ENCODE measurements at places on chromosomes 4 and X.

DNA sequence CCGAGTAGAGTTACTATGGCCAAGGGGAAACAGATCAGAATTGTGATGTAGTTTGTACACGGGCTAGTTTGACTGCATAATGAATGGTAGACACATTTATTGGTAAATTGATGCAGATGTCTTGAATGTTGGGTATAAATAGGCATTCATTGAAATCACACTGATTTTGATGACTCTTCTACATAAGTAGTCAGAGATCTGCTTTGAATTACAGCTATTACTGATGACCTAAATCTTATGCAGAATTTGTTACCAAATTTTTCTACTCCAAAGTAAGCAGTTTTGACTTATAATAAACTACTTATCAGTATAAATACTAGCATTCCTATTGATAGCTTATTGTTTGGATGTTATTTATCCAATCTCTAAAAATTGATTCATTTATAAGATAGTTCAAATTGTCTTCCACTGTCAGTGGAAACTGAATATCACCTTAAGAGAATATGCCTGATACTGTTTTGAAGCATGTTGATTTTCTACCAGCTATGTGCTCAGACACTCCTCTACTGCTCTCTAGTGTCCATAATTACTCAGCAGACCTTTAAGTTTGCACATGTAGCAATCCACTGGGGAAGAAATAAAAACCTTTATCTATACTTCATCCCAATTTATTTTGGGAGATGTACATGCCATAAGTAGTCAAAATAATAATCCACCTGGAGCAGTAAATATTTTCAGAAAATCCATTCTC, 120.3 kb downstream of the RASL11B start:
- no peak for DNase-seq

DNA sequence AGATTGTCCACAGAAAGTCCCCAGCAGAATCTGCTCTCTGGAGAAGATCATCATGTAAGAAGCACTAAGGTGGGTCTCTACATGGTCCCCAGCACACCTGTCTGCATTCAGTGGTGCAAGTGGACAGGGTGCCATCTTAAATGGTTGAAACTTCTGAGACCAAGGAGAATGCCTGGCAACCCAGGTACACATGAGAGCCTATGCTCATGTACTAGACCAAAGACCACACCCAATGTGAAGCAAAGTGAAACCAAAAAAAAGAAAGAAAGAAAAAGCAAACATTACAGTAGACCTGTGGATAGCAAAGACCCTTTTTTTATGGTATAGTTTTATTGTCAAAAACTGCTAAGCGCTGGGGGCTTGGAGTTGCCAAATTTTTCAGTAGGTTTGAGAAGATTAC, 15.0 kb downstream of the CD40LG start:
- DNase-seq = no peak

- no peak for DNase-seq
Measured at GRCh38 chr4:15262396-15262795, 165.4 kb upstream of the C1QTNF7 start.

DNA sequence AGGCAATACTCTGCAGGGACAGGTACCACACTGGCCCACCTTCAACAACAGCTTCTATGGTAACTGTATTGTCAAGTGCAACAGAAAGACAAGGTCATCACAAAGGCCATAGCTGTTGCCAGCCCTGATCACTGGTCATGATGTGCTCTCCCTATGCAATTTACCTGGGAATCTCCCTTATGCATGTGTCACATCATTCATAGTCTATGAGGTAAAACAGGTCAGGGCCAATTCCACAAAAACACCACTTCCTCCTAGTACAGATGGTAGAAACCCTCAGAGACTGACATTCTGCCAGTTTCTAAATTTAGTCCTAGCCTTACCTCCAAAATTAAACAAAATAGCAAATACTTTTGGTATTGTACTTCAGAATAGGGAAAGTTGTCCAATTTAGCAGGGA, 132.8 kb downstream of the MGST2 start:
- no peak for DNase-seq

DNA sequence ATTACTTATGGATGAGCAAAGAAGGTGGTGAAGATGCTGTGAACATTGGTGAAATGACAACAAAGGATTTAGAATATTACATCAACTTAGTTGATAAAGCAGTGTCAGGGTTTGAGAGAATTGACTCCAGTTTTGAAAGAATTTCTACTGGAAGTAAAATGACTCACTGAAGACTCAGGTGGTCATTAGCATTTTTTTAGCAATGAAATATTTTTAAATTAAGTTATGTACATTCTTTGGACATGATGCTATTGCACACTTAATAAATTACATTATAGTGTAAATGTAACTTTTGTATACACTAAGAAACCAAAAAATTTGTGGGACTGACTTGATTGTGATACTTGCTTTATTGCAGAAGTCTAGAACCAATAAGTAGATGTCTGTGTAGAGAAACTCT, 56.9 kb downstream of the USO1 start:
- DNase-seq = no peak

DNA sequence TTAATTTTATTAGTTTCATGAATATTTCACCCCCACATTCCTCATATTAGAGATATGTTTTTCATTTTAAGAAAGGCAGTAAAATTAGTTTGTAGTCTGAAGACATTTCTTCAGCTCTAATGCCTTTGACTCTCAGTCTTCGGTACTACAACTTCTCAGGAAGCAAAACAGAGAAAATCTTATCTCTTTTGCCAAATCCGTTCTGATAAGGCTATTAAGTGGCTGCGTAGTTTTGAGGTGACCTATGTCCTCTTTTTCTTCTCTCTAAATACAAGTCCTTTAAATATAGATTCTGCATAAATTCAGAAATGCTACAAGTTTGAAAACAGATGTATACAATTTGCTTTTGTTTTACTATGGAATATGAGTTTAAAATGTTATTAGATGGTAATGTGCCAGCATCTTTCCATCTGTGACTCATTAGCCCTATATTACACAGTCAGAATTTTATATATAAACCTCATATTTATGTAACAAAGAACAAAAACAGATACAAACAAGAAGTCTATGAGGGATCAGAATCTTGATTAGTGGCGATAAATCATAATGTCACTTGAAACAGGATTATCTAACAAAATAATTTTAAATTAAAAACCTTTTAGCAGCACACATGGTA, 181.2 kb upstream of the ETNPPL start:
- DNase-seq = no peak

GRCh38 chrX:140762061-140762460, 52.5 kb downstream of the LINC00632 start:
- DNase-seq = no peak

GRCh38 chr4:115259642-115260041, 146.2 kb upstream of the NDST4 start:
- no peak for DNase-seq

DNA sequence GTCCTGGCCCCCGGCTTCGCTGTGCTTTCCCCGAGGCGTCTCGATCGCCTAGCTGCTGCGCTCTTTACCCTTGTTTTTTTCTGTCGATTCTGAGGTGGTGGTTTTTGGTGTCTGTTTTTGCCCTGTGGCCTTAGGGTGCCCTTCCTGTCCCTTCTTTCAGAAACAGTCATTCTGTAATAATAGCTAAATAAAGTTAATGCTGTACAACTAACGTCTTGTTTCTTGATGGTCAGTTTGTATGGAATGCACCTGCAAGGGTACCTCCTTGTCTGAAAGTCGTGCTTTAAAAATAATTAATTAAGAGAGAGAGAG, 686 bp downstream of the FIP1L1 start:
- DNase-seq = no peak

DNA sequence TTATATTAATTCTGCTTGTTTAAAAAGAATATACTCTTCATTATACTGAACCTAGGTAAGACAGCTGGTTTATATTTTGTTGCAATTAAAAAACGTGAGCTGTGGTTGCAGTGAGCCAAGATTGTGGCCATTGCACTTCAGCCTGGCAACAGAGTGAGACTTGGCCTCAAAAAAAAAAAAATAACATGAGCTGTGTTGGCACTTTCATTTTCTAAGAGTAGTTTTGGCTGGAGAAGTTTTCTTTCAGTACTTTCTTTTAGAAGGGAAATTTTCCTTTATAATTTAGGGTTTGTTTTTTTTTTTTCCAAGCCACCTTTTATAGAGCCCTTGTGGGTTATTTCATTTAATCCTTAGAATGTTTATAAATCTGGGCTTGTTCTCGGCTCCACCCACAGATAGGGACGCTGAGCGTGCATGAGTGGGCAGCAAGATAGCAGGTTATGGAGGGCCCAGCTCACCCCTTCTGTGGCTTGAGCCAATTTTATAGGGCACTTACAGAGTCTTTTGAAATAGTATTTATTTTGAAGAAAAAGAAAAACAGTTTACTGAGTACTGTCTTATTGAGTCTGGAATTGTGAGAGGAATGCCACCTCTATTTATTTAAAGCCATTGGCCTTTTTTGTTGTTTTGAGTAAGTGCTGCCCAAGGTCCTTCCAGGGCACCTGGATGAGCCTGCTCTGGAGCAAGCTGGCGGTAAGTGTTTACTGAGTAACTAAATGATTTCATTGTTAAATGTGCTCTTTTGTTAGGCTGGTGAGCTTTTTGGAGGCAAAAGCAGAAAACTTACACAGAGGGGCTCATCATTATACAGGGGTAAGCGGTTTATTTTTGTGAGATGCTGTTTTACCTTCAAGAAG, 60.9 kb downstream of the HTT start:
- DNase-seq = no peak

DNA sequence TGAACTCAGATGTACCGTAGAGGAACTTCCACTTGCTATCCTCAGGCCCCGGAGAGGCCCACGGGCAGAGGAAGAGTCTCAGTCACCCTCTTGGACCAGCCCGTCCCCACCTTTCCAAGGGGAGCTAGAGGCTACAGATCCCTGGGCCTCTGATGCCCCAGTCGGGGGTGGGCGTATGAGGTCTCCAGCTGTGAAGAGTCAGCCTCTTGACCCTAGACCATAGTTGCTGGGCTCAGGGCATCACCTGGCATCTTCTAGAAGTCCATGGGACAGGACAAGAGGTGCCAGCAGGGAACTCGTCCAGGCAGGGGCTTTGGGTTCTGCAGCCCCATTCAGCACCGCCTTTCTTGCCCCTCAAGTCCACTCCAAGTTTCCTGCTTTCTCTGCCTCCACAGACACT, 11.6 kb downstream of the SASH3 start:
- no peak for DNase-seq

- DNase-seq = no peak
Measured at GRCh38 chr4:90842960-90843359, 715.8 kb downstream of the CCSER1 start.

- DNase-seq = no peak
Measured at GRCh38 chr4:141258558-141258957, 37.9 kb downstream of the ZNF330 start.

DNA sequence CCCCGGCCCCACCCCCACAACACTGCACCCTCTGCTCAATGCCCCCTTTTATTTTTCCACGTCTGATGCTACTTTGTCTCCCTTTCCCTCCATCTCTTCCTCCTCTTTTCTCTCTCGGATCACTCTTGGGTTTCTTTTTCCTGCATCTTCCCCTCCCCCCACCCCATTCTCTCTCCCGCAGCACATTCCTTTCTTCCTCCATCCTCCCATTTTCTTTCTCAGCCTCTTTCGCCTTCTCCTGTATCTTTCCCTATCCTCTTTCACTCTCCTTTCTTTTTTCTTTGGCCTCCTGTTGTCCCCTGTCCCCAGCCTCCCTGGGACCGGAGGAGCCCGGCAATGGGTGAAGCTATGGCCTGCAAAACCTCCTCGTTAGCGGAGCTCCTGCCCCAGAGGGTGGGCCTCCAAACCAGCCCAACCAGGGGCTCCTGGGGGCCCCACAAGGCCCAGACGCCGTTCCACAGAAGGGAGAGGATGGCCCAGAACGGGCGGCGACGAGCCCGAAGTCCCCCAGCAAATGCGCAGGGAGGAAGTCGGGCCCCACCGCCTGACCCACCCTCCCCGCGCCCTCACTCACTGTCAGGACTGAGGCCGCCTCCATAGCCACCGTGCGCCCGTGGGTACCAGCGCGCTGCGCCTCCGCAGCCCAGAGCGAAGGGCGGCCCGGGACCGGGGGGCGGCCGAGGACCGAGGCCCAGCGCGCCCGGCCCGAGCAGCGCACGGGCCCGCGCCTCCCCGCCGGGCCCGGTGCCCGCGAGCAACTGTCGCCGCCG, 807 bp downstream of the HMX1 start:
- DNase-seq = no peak

- no peak for DNase-seq
Measured at GRCh38 chr4:2492970-2493369, 24.1 kb downstream of the RNF4 start.

DNA sequence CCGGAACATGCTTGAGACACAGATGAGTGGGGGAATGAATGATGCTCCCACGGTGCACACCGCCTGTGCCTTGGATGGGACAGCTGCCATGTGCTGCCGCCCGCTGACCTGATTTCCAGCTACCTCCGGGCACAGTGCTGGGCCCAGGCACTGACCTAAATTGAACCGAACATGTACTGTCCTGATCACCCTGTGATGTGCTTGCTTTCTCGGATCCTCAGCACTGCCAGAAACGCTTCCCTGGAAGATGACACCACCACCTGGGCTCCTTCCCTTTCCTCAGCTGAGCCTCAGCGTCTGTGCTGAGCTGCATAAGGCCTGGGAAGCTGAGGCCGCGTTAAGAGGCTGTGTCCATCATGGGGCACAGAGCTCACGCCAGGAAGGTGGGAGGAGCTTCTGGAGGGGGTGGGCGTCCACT, 39.3 kb upstream of the MXD4 start:
- no peak for DNase-seq

GRCh38 chrX:10759141-10759799, 138.9 kb upstream of the MID1 start:
- no peak for DNase-seq

DNA sequence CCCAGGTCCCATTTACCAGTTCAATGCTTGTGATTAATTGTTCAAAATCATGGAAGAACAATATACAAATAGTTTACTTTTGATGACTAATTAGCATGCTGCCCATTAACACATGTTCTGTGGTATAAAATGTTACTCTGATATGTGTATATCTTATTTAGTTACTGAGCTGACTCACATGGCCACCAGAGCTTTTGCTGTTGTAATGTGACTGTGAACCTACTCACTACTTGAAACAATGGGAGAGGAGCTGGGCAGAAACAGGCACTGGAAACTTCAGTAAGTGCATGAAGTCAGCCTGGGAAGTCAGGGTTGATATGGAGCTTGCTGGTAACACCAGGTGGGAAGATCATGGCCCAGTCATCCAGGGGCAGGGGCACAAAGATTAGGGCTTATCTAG, 72.7 kb upstream of the MAD2L1 start:
- no peak for DNase-seq

GRCh38 chrX:151984328-151984727, 9.9 kb upstream of the GABRE start:
- no peak for DNase-seq

GRCh38 chr4:77092975-77093374, 17.2 kb upstream of the CCNI start:
- DNase-seq = no peak

GRCh38 chrX:119539872-119540271, 25.3 kb downstream of the STEEP1 start:
- no peak for DNase-seq

GRCh38 chr4:8594097-8595038, 1.8 kb downstream of the CPZ start:
- no peak for DNase-seq

GRCh38 chr4:182307746-182308145, 64.5 kb downstream of the TENM3 start:
- DNase-seq = no peak

GRCh38 chr4:187302457-187303150, 578.9 kb upstream of the FAT1 start:
- DNase-seq = no peak
